CD4-positive, alpha-beta T cell treated with Interleukin-21 for 1 hour (primary cell): ENCODE measurements at places on chromosomes 2 and 18.

DNA sequence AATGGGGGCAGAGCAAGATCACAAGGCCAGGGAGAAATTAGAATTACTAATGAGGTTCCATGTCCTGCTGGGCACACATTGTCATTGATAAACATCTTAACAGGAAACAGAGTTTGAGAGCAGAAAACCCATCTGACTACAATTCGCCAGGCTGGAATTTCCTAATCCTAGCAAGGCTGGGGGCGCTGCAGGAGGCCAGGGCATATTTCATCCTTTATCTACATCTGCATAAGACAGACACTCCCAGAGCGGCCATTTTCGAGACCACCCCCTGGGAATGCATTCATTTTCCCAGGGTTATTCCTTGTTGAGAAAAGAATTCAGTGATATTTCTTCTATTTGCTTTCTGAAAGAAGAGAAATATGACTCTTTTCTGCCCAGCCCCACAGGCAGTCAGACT is 152.7 kb downstream of the SUCLG1 start:
- no peak for DNase-seq

DNA sequence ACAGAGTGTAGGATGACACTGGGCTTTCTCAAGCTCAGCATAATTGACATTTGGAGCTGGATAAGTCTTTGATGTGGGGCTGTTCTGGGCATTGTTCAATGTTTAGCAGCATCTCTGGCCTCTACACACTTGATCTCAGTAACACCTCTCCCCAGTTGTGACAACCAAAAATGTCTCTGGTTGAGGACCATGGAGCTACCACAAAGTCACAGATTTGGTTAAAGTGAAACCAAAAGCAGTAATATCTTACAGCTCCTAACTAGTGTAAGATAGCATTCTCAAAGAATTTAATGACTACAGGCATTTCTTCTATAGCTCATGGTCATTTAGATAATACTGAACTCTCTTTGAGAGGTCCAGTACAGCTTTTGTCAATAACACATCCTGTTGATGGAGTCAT is 23.4 kb upstream of the PAX3 start:
- no peak for DNase-seq

- no peak for DNase-seq
Measured at GRCh38 chr2:236576953-236577352, 7.3 kb downstream of the ACKR3 start.

DNA sequence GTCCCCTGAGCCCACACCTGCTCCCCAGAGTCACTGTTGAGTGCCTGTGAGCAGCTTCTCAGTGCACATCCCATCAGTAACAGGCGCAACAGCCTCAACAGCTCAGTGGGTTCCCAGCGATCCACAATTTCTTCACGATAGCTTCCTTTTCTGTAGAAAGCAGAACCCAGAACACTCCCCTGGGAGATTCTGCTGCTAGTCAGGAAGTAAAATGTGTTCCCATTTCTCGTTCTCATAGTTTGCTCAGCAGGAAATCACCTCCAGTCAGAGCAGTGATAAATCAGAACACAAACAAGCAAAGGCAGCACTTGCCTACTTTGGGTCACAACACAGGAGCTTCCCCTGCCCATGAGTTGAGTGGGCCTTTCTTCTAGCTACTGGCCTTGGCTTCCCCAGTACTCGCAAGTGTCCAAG is 48.9 kb upstream of the ATG16L1 start:
- no peak for DNase-seq

DNA sequence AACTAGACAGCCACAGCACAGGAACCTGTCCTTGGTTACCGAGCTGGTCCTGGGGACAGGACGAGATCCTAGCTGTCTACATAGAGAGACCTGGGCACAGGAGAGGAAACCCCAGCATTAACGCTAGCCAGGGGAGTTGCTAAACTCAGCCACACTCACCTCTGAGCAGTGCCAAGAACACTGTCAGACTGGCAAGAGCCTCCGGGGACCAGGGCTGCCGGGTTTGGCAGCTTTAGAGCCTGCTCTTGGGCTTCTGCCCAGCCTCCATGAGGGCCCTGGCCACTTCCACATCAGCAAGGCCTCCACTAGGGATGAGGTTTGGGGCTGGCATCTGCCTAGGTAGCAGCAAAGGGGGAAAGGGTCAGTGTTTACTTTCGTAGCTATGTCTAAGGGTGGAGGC is 6.7 kb downstream of the TMBIM1 start:
- peak; percentile 40 for DNase-seq

DNA sequence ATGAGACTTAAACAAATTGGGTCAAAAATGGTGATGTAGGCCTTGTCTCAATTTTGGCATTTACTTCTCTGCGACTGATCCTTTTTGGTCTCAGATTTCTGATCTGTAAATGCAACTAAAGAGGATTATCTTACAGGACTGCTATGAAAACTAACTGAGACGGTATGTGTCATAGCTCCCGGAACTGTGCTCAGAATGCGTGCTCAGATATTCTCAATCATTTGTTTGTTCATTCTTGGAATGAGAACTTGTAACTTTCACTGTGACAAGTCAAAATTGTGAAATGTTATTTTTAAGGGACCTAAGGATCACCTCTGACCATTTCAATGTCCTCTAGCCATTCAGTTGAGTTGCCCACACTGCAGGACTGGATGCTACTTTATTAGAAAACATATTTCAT is 498.2 kb upstream of the PIK3C3 start:
- DNase-seq = no peak

DNA sequence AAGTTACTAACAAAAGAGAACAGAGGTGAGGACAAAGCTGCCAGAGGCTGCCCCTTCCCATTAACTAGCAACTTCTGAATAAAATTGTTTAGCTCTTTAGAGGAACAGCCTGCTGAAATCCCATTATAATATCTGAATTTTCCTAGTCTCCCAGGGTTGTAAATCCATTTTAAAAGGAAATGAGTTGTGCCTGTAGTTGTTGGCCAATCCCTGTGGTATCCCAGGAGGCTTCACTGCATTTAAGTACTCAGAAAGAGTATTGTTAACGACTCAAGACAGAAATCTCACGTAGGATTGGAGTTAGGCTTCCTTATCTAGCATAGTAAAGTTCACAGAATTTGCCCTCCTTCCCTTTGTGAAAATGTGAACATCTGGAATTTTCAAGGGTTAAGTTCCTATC is 8.9 kb downstream of the LAPTM4A start:
- no peak for DNase-seq

GRCh38 chr2:234747032-234747431 is 204.8 kb upstream of the SH3BP4 start:
- DNase-seq = no peak

- DNase-seq = no peak
Measured at GRCh38 chr2:15941481-15941850, 1.1 kb downstream of the MYCN start.

GRCh38 chr2:195652911-195653310 is 4.1 kb upstream of the SLC39A10 start:
- no peak for DNase-seq

- no peak for DNase-seq
Measured at GRCh38 chr18:27948986-27949385, 227.9 kb downstream of the CDH2 start.

GRCh38 chr2:17160594-17160993 is 357.6 kb downstream of the RAD51AP2 start:
- no peak for DNase-seq

GRCh38 chr18:61921621-61922235 is 28.9 kb upstream of the RNF152 start:
- no peak for DNase-seq

DNA sequence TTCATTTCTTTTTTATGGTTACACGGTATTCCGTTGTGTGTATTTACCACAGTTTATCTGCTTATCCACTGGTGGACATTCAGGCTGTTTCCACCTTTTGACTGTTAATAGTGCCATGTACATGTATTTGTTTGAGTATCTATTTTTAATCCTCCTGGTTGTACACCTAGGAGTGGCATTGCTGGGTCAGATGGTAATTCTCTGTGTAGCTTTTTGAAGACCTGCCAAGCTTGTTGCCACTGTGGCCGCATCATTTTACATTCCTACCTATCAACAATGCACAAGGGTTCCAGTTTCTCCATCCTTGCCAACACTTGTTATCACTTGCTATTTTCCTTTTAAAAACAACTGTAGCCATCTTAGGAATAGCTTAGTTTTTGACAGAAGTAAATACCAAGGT is 13.3 kb downstream of the MPHOSPH10 start:
- DNase-seq = no peak

DNA sequence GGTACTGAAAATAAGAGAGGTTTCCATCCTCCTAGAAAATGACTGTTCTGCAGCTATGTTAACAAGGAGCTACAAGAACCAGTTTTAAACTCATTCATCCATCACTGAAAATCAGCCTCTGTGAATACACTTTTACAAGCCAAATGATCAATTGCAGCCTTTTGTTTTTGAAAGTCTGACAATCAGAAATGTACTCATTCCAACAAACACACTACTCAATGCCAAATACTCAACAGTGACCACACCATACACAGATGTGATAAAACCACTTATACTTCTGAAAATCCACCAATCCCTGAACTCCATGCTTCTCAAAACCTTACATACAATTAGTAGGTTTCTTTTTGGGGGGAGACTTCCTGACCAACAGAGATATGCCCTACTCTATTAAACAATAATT is 663.9 kb upstream of the CHAC2 start:
- DNase-seq = no peak

- no peak for DNase-seq
Measured at GRCh38 chr18:45103319-45104048, 422.8 kb downstream of the SETBP1 start.

DNA sequence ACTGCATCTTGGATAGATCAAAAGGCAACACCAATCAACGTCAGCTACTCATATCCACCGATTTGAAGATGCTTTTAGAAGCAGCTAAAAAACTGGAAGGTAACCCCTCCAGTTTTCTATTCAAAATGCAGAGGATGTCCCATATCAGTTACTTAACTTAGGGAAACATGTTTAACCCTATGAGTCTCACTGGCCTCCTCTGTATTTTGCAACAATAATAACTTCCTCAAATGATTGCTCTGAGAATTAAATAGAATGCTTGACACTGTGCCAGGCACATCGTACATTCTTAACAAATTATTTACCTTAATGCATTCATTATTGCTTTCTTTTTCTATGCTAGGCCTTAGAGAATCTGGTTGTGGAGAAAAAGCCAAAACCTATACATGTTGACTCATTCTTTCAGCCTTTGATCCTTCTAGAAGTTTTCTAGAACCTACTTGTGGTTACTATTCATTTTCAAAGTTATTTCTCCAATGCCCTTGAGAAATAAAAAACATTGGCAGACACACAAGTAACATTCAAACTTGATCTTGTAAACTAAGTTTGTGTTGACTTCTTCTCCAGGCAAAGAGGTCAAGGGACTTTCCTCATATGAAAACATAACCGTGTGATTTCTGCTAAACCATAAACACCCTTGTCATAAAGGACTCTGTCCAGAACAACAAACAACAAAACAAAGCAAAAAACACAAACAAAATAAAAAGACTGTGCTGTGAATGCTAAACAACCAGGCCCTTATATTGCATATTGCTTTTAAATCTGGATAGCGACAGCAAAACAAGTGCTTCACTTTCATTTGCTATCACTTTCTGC is 4.6 kb downstream of the DOCK10 start:
- peak; percentile 43 for DNase-seq

- DNase-seq = no peak
Measured at GRCh38 chr2:181371782-181372645, 85.2 kb upstream of the ITGA4 start.
